ENCODE measurements at places on chromosomes 3 and 15.

DNA sequence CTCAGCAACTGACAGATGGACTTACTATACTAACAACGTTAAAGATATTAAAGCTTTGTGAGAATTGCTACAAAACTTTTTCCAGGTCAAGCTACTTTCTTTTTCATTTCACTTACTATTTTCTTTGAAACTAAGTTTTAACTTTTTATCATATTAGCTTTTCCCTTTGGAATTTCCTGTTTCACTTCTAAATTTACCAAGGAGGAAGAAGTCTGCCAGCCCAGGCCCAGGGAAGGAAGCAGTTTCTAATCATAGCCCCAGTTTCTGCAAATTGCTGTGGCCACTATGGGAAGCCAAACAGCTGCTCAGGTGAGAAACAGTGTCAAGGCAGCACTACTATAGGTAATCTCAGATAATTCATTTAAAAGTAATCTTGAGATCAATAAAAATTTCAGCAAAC, 18.4 kb downstream of the CYFIP1 start:
- DNase-seq, result no peak

DNA sequence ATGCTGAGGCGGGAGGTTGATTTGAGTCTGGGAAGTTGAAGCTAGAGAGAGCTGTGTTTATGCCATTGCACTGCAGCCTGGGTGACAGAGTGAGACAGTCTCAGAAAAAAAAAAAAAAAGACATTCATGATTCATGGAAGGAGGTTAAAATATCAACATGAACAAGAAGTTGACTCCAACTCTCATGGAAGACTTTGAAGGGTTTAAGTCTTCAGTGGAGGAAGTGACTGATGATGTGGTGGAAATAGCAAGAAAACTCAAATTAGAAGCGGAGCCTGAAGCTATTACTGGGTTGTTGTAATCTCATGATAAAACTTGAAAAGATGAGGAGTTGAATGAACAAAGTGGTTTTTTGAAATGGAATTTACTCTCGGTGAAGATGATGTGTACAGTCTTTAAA, 491.8 kb downstream of the SQOR start:
- DNase-seq, result no peak

DNA sequence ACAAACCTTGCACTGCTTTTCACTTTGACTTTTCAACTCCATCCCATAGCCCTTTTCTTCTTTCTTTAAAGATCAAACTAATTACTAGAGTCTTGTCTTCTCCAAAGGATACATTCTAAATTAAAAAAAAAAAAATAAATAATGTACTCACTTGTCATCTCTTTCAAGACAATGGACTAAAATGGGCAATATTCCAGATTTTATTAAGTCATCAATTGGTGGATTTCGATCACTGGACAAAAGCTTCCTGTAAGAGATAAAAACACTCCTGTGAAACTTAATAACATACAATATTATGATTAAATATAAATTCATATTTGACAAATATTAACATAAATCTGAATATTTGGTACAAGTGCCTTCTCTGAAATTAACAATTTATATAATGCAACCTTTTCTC, 34.1 kb downstream of the KPNA4 start:
- DNase-seq, result no peak

- DNase-seq, result no peak
These were observed 419.6 kb upstream of the TGFBR2 start for GRCh38 chr3:30186741-30187219.

GRCh38 chr3:113271189-113271588, 59.8 kb downstream of the BOC start:
- DNase-seq, result no peak

DNA sequence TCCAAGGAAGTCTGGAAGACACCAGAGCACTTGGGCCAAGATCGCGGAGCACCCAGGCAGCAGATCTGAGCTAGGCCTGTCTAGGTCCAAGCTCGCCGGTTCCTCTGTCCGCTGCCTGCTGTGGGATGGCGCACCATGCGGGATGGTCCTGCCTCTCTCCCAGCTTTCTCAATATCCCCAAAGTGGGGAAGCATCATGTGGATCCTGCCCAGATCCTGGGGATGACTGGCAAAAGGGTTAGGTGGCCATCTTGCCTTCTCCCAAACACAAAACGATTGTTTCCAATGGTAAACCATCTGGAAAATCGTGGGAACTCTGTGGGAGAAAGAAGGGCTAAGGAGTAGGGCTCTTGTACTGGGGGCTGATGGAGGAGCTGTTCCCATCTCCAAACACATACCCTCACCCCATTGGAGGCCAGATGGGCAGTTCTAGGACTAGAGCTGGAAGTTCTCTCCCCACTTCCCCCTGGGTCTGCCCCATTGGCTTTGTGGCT, 8.9 kb downstream of the PRKCD start:
- DNase-seq, result no peak

- no peak for DNase-seq
These were observed 133.6 kb upstream of the MRPL3 start for GRCh38 chr3:131636266-131636775.

DNA sequence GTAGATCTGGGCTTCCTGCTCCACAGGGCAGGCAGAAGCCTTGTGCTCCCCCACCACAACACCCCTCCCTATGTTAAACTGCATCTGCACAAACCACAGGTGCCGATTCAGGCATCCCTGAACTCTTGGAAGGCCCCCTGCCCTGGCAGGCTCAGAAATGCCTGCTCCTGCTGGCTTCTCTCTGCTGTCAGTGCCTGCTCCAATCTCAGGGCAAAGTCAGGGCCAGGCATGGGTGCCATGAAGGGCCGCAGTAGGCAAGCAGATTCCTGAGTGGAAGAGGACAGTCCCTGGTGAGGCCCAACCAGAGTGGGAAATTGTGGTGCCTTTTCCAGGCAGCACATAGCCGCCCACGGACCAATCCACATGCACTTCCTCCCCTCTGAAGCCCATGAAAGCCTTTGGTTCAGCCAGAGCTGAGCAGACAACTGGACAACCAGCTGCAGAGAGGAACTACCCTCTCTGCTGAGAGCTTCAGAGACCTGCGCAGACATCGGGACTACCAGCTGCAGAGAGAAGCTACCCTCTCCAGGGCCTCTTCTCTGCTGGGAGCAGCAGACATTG, 13.6 kb downstream of the PRR20G start:
- no peak for DNase-seq

DNA sequence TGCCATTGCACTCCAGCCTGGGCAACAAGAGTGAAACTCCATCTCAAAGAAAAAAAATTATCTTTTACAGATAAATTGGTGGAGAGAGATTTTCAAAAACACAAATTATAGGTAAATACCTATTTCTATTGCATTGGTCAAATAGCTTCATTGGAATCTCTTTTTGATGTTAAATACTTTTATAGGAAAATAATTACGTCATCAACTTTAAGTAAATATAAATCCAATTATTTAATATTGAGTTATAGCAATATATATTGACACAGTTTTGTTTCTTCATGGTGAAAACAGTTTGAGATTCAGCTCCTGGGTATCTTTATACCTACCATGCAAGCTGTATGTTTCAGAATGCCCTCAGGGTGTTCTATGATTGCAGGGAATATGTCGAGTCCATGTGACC, 172.1 kb downstream of the TP63 start:
- DNase-seq, result no peak

DNA sequence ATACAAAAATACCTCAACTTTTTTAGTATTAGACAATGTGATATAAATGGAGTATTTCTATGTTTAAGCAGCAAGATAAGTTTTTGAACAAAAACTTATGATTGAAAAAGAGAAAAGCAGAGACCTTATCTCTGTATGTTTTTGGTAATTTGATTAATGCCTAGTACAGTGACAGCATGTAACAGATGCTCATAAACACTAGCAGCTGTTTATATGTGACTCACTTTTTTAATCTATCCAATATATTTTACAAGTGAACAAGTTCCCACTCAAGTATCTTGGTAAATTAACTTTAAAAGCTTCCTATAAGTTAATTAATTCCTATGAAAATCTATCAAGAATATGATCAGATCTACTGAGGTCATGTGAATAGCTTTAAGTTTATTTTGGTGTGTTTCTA, 55.1 kb downstream of the NGLY1 start:
- no peak for DNase-seq

- DNase-seq, result no peak
These were observed 1306.3 kb upstream of the EPHA6 start for GRCh38 chr3:95508124-95508523.

DNA sequence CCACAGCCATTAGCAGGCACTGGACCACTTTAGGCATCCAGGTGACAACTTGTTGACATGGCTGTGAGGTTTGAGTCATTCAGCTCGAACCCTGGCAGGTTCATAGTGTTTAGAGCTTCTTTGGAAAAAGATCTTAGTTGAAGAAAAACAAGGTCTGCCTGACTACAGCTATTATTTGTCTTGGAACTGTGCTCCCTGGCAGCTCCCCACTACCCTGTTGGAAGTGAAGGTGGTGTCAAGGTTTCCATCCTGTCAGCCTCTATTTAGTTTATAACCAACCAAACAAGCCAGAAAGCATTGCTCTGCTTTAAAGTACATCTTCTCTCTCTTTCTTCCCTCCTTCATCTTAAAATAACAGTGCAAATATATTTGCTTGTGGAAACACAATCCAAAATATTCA, 56.8 kb downstream of the KAT2B start:
- DNase-seq, result no peak

GRCh38 chr15:92228830-92229229, 164.9 kb upstream of the ST8SIA2 start:
- DNase-seq, result no peak

GRCh38 chr3:21830541-21830940, 79.5 kb upstream of the ZNF385D start:
- no peak for DNase-seq
